CD4-positive, alpha-beta T cell treated with Interleukin-4 for 4 hours (primary cell): ENCODE measurements at places on chromosomes 6 and 20.

DNA sequence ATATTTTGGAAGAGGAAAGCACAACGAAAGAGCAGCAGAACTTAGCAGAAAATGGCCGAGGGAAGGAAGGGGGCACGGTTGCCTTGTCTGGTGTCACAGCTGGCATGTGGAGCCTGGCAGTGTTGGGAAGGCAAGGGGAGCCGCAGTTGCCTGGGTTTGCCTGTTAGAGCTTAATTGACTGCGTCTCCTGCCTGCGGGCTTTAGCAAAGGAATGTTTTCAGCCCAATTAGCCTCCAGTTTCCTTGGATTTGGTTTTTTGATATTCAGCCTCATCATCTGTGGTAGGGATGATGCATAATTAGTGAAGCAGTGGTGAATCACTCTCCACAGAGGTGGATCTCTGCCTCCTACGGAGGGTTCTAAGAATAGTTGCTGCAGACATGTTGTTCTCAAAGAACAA, 832.6 kb downstream of the QKI start:
- no peak for DNase-seq

DNA sequence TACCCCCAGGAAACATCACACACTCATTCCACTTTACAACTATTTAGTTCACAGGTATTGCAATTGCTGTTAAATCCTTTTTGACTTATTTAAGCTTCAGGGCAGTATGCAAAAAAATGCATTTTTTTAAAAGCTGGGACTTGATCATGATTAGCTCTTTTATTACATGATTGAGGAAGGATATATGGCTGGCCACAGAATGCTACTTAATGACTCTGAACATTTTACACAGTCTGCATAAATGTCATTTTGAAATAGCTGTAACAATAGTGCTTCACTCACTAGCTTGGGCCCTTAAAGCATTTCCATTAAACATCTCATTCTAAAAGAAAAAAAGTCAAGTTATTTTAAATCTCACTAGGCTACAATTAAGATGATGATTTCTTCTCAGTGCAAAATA, 429.7 kb downstream of the FRK start:
- DNase-seq = no peak

DNA sequence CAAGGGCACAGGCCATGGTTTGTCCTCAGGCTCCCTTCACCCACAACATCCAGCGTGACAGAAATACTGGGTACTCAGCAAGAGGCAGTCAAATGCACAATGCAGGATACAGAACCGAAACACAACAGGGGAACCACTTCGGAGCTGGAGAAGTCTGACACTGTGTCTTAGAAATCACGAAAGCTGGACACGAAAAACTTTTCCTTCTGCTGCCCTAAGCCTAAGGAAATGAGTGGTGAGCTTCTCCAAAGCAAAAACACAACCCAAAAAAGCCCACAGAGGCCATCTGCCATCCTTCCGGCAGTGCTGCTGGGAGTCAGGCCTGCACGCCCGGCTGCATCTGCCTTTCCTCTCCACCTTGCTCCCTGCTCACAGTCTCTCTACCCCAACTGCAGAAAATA, 106.3 kb downstream of the SLC23A2 start:
- DNase-seq = no peak

DNA sequence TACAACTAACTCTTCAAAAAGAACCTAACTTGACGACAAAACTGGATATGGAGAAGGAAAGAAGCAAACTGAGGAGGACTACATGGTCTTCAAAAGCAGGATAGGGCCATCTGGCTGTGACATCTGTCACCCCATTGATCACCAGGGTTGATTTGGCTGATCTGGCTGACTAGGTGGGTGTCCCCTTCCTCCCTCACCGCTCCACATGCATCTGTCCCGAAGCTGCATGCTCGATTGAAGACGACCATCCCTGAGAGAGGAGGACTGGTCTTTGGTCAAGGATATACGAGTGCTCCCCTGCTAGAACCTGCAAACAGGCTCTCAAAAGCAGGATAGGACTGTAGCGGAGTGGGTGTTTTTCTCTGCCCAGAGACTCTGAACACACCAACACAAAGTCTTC, 21.7 kb downstream of the CPNE1 start:
- no peak for DNase-seq

DNA sequence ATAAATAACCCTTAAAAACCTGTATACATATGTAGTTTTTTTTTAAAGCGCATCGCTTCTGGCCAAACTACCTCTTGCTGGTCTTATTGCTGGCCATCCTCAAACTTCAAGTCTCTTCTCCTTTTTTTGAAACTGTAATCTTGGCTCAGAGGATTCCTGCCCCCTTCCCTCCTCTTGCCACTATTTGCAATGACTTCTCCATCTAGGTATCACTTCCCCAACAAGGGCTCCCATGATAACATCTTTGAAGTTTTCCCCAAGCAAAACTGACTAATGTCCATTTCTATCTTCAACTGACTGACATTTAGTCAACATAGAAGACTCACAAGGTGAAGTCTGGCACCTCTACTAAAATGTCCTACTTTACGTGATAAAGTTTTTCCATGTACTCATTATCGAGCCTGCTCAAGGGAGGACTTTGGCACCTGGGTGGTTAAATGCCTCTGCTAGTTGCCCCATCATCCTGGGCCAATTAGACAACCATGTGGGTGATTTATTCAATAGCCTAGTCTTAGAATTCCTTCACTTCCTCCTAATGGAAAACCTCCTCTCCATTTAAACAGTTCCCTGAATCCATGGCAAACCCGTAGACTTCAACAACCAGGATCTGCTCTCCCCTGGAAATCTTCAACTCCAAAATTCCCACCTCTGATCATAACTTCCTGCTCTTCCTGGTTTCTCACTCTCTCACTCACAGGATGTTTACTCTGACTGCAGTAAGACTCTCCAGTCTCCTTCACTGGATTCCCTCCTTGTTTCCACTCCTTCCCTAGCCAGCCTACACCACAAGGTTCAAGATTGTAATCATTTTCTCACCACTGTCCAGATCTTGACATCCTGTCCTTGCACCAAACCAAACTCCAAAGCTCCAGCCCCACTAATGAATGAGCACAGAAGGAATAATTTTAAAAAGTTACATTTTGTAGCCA, 9.4 kb upstream of the PLAGL1 start:
- no peak for DNase-seq

DNA sequence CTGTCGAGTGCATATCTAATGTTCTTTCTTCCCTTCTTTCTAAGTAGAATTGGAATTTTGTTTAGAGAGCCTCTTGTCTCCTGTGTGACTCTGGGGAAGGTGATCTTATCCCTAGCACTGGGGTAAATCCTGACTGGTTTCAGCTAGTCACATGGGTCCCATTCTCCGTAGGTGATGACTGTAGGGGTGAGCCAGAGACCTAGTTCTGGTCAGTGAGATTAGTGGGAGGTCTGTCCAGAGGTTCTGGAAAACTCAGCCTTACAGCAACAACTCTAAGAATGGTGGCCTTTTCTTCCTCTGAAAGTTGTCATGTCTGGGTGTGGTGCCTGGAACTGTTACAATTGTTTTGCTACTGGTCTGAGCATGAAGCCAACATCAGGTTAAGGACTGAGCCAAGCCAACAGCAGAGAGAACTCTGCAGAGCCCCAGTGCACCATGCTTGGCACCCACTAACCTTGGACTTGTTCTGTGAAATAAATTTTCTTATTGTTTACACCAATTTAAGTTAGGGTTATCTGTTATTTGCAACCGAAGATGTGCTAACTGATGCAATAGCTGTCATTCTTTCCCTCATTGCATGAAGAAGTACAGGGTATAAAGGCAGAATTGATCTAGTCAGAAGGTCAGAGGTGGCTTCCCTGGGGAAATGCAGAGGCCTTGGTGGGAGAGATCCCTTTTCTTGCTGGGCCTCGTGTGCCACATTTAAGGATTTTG, 56.8 kb upstream of the TULP4 start:
- DNase-seq = no peak

GRCh38 chr6:134797400-134798113, 152.3 kb downstream of the ALDH8A1 start:
- DNase-seq = no peak

GRCh38 chr20:52630138-52630537, 342.0 kb upstream of the TSHZ2 start:
- no peak for DNase-seq

- no peak for DNase-seq
These were observed 176.7 kb upstream of the COL21A1 start for GRCh38 chr6:56424064-56424463.

DNA sequence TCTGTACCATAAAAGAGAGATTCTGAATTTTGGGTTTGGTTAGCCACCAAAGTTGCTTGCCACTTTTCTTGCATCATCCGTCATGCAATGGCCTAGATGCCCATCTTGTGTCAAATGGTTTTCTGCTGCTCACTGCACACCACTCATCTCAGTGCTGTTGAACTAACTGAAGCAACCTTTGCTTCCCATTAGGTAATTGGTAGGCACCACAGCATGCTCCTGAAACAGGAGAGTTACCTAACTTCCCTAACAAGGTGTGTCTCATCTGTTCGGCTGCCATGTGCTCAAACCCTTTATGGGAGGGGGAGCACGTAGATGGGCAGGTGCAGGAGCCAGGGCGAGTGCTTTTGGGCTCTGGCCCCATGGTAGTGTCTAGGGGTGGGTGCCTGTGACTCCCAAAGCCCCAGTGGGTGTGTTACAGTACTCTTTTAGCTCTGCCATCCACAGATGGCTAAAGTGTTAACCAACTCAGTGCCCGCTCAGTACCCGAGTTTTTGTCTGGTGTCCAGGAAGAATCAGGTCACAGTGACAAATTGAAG, 147.4 kb upstream of the SPACA1 start:
- DNase-seq = no peak

DNA sequence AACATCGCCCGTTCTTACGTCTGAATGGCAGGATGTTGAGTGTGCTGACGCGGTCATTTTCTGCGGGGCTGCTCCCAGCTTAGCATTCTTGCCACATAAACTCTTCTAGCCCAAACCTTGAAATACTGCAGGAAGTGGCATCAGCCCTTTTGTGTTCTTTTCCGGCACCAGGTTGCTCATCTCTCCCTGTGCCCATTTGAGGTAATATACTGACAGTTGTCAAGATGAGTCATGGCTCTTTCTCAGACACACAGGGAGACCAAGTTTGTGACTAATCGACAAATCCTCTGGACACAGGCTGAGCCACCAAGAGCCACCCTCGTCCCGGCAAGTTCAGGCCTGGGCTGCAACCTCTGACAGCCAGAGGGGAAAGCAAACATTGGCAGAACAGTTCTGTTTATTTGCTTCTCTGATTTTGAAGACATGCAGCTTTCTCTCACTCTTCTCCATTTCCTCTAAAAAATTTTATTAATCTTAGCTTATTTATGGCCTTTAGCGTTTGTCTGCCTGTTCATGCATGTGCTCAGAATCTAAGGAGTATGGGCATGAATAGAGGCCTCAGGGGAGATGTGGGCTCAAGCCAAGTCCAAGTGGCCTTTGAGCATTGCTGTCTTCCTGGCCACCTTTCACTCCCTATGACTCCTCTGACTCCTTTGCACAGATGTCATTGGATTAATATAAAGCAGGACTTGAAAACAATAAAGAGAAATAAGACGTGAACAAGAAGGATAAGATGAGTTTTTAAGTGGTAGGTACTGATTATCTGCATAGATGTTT, 328.2 kb upstream of the JAG1 start:
- no peak for DNase-seq

- no peak for DNase-seq
These were observed 57.1 kb downstream of the PSMG4 start for GRCh38 chr6:3315841-3316240.

DNA sequence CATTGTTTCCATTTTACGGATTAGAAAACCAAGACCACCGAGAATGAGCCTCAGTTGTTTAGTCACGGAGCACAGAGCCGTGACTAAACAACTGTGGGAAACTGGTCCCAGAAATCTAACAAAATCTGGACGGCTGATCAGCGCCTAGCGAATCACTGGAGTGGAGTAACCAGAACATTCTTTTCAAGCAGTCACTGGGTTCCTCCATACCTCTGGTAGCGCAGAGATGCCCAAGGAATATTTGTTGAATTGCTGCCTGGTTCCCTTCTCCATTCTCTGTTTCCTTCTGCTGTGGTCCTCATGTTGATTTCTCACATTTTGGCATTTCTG, 62.0 kb downstream of the GPX5 start:
- no peak for DNase-seq

GRCh38 chr6:150327117-150327774, 41.6 kb upstream of the IYD start:
- DNase-seq = no peak

GRCh38 chr6:138518054-138518453, 18.8 kb upstream of the NHSL1 start:
- DNase-seq = no peak

- no peak for DNase-seq
These were observed 654.7 kb upstream of the FLRT3 start for GRCh38 chr20:14992153-14992552.

DNA sequence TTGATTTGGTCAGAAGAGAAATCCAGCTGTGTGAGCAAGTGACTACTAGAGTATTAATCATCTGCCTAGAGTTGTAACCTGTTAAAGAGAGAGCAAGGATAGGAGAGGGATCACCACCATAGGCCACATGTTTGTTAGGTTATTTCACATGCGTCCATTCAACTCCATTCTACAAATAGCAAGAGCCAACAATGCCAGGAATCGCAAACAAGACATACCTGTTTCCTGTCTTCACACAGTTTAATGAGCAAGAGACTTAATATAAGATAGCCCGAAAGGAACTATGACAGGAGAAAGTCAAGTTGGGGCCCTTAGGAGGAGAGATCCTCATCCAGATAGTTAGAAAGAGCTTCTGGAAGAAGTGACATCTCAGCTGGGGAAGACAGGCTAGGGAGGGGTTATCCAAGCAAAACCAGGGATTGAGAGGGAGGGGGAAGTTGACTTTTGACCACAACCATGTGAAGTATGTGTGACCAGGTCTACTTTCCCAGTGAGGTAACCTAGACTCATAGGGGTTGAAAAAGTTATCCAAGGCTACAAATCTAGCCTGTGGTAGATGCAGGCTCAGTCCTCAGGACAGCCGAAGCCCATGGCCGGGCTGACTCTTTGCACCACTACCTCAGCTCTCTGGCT, 147.4 kb downstream of the ALDH8A1 start:
- no peak for DNase-seq

DNA sequence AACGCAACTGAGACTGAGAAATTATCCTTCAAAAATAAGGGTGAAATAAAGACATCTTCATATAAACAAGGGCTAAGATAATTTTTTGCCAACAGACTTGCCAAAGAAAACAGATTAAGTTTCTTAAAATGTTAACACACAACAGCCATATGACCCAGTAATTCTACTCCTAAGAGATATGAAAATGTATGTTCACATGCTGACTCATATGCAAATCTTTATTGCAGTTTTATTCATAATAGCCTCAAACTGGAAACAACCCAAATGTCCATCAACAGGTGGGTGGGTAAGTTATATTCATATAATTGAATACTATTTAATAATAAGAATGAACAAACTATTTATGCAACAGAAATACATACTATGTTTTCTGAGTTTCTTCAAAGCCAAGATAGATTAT, 140.1 kb downstream of the REV3L start:
- no peak for DNase-seq
